NCI-H1048 (cell line): ENCODE measurements at places on chromosomes 4 and X.

DNA sequence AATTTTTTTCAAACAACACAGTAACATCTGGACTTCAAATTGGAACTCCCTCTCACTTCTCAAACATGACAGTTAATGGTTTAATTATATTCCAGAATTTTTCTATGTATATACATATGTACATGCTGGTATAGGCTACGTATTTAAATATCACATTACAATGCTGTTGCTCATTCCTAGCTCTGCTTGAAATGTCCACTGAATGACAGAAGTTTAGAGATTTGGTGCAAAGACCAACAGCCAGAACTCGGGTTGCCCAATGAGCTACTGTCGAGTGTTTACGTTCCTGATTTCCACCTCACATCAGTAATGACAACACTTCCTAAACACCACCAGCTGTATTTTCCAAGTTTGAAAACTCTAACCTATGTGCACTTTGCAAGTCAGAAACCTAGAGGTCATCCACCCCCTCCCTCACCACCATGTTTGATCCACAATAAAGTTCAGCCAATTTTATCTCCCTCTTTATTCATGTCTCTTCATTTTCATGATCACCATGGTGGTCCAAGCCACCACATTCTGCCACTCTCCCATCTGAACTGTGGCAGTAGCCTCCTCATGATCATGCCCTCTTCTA, 49.3 kb upstream of the RPL34 start:
- DNase-seq, result no peak

GRCh38 chrX:154549766-154550165, 2.3 kb downstream of the IKBKG start:
- no peak for DNase-seq

GRCh38 chrX:25005382-25006185, 10.2 kb downstream of the ARX start:
- DNase-seq, result no peak

- DNase-seq, result no peak
Observed at GRCh38 chr4:96916711-96917110, 1076.8 kb downstream of the PDHA2 start.

DNA sequence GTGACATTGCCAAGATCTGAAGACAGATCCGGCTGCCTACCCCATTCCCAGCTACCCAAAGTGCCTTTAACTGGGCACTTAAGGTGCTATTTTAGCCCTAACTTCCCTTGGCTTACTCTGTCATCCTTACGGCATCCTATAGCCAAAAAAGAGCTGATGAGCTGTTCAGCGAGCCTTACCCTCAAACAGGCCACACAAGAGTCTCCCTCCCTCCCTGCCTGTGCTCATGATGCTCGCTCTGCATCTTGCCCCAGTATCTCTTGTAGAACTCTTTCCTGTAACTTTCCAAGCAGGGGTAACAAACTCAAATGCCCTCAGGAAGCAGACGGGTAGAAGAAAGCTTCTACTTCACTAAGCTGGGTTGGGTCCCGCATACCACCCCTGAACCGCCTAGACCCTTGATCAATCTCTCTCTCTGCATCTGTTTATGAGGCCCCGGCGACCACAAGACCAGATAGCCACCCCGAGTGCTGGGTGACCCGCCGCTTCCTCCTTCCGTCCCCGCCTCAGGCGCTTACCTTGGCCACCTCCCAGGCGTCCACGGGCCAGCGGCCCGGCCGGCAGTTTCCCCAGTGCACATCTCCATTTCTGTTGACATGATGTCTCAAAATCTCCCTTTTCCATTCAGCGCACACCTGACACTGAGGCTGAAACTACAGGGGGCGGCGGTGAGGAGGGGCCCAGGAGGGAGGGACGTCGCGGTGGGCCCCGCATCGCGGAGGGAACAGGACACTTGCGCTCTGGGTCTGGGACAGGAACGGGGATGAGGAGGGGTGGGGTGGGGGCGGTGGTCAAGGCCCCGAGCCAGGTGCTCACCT, 663 bp downstream of the CXorf38 start:
- no peak for DNase-seq

DNA sequence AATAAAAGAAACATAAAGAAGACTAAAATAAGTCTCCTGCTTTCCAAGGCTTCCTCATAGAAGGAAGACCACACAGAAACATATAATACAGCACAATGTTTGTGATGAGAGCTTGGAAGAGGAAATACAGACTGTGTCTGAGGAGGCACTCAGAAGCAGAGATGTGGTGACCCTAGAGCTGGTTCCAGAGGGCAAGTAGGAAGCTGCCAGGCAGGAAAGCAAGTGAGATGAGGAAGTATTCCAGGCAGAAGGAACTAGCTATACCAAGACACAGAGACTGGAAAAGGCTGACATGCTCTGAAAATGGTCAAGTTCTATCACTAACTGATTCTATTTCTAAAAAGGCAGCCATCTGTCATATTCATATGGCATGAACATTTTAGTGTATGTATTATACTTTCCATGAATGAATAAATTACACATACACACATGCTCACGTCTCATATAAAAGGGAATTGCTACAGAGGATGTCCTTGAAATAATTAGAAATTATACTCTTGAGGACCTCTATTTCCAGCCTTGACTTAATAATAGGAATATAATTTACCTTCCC, 16.6 kb upstream of the HSFX2 start:
- no peak for DNase-seq

DNA sequence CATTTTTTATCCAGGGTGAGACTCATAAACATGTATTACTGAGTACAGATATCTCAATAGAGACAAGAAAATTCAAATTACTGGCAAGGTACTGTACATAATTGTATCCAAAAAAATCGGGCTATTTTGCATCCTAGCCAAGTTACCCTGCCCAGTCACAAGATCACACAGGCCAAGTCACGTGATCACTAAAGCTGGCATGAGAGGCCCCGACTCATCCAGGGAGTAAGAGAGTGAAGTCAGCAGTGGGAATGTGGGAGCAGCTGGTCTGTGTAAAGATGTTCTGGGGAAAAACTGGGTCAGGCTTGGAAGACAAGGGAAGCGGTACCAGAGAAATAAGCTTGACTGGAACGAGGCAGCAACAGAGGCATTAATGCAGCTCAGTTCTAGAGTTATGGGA, 119.3 kb upstream of the STS start:
- DNase-seq, result no peak

- DNase-seq, result no peak
Observed at GRCh38 chrX:91137883-91138282, 296.8 kb upstream of the PABPC5 start.

- no peak for DNase-seq
Observed at GRCh38 chrX:124335598-124335997, 3.1 kb downstream of the TEX13D start.

- no peak for DNase-seq
Observed at GRCh38 chrX:65601530-65602220, 65.8 kb upstream of the MSN start.

- no peak for DNase-seq
Observed at GRCh38 chr4:139077567-139078355, 62.2 kb downstream of the NOCT start.

GRCh38 chr4:142663828-142664227, 182.3 kb downstream of the INPP4B start:
- DNase-seq, result no peak

GRCh38 chr4:187380181-187380581, 615.4 kb upstream of the ZFP42 start:
- DNase-seq, result no peak

DNA sequence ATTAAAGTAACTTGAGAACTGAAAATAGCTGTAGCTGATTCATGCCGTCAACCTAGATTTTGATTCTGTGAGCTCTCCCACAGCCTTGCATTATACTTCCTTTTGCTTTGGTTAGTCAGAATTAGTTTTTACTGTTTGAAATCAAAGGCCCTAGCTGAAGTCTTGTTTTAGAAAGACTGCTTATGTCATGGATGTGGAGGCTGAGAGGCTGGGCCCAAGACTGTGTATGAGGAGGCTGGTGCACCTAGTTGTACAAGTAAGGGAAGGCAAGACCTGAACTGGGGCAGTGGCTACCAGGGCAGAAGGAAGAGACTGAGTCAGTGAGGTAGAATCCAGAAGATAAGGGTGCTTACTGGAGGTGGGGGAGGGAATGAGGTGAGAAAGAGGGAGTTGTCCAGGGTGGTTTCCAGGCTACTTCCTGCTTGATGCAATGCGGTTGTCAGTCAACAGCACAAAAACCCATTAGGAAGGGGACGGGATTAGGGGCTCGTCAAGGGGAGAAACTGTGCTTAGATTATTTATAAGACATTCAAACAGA, 76.2 kb upstream of the PAGE3 start:
- DNase-seq, result no peak

DNA sequence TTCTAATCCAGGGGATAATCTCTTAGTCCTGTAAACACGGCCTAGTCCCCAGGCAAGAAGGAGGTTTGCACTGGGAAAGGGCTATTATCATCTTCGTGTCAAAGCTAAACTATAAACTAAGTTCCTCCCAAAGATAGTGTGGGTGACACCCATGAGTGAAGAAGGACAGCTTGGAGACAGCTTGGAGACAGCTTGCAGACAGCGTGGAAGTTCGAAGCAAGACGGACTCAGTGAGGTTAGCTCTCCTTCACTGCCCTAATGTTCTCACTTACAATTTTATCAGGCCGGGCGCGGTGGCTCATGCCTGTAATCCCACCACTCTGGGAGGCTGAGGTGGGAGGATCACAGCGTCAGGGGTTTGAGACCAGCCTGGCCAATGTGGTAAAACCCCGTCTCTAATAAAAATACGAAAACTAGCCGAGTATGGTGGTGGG, 19.2 kb upstream of the PLCXD1 start:
- DNase-seq, result no peak

DNA sequence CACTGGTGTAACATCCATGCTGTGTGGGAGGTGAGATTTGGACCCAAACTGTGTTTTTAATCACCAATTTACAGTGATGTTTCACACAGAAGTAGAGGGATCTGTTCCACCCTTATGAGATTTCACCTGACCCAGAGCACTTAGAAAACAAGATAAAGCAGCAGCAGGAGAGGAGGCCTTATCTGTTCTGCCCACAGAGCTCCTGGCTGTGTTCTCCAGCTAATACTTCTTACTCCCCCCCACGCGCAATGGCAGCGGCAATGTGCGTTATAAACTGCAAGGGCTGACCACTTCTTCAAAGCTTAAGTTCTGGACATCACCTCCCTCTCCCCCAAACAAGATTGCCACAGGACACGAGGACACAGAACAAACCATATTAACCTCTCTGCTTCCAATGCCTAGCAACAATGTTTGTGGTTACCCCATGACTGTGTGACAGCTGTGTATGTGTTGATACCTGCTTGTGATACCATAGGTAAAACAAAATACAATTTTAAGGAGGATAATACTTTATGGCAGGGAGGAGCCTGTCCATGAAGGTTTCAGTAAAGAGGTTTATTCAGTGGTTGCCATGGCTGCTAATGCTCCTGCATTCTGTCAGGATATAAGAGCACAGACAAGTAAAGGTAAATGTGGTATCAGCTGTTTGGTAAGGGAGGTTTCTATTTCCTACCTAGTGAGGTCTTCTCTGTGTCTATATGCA, 210.0 kb downstream of the SOWAHB start:
- no peak for DNase-seq

- DNase-seq, result no peak
Observed at GRCh38 chr4:2389691-2390090, 28.8 kb downstream of the ZFYVE28 start.

DNA sequence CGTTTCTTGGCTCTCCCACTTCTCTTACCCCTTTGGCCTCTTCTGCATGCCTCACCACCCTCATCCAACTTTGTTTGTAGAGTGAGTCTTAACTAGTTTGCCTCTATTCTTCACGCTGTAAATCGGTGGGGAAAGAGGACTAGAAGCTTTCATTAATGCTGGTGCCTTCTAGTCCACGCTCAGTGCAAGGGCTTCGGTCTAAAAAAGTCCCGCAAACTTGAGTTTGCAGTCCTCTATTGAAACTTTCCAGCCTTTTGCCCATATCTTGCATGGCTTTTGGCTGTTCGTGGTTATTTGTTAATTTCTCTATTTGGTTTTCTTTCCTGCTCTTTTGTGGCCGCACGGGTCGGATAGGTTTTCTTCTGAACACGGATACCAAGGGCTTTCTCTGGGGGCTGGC, 868 bp downstream of the DACH2 start:
- DNase-seq, result no peak
